ENCODE measurements at places on chromosomes 1 and 21.

DNA sequence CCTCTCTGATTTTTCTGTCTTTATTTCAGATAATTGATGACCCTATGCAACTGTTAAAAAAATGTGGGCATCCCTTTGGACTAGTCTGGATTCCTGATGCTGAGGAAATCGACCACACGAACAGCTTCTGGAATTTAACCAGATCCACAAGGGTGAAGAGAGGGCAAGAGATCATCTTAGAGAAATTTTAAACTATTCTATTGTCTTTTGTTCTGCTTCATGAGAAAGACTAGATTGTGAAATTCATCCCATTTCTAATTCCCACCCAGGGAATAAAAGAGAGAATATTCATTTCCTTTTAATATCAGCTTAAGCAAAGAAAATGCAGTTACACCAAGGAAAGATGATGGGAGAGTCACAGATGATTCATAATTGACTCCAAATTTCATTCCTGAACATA lies 71.8 kb downstream of the DUSP10 start:
- DNase-seq = no peak

DNA sequence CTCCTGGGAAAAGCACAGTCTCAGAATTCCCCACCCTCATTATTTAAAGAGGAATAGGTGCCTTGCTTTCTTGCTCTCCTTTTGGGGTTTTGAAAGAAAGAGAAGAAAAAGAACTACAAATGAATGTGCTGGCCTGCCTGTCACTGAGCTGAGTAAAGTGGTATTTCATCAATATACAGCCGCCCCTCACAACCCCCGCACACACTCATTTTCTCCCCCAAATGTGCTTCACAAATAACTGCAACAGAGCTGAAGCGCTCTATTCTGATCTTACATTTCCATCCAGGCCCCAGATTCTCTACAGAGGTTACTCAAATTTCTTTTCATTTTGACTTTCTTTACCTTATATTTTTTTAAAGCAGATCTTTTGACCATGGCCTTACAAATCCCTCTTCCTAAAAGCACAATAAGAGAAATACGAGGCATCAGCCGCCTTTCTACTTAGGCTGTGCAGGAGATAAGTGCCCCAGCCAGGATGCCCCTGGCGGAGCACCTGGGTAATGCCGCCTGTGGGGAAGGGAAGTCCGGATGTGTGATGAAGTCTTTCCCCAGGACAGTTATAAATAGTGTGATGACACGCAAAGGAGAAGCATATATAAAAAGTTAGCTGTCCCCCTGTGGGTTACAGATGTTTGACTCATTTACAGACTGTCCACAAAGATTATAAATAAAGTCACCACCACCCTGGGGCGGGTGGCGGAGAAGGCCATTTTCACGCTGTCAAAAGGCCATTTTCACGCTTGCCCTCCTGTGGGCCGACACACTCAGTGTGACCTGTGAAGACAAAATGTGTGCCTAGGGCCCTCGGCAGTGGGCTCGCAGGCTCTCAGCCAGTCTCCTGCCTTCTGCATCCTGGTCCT lies 6.5 kb downstream of the KCNN3 start:
- no peak for DNase-seq

DNA sequence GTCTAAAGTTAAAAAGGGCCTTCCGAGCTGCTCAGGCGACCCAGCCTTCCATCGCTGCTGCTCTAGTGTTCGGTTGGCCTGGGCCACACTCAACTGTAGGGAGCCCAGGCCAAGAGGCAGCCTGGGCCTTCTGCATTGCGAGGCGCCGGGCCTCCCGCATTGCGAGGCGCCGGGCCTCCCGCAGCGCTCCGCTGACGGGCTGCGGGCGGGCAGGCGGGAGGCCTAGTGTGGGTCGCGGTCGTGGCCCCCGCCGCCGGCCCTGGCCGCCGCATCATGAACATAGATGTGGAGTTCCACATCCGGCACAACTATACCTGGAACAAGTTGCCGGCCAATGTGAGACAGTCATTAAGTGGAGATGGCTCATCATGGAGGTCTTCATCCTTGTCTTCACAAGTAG lies 48.3 kb downstream of the PPIAL4G start:
- DNase-seq = no peak

- no peak for DNase-seq
These were observed 7.1 kb upstream of the PTTG1IP start for GRCh38 chr21:44880405-44881197.

DNA sequence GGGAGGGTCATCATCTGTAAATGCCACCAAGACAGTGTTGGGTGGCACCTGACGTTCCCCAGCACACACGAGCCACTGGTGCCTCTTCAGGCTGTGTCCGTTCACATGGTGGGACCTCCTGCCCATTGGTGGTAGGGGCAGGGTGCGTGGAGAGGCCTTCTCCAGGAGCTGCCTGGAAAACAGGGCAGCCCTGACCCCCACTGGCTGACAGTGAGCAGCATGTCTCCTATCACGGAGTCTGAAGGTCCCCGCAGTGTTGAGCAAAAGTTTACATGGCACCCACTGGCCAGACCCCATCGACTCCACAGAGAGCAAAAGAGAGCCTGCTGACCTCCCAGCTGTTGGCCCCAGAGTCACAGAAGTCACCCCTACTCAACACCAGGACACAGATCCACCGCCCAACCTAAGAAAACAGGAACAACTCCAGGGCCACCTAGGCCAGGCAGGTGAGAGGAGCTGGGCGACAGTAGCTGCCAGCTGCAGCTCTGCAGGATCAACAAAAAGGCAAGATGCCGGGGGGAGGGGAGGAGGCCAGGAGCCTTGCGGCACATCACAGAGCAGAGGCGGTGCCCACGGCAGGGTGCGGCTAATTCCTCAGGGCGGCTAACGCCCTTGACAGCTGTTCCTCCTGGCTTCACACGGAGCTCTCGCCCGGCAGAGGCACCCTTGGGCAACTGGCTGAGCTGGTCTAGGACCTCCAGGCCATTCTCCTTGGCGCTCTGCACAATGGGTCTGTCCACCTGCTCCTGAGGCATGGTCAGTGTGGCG lies 14.4 kb upstream of the IFI6 start:
- no peak for DNase-seq

DNA sequence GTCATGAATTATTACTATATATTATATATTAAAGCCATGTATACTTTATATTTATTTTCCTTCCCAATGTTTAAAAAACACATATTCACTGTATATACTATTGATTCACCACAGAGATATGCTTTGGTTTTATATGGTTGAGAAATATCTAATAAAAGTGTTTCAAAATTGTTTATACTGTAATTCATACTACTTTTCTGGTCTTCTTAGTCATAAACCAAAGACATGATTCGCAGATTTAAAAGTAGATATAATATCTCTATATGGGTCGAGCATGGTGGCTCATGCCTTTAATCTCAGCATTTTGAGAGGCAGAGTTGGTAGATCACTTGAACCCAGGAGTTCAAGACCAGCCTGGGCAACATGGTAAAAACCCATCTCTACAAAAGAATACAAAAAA lies 738.4 kb downstream of the USP25 start:
- no peak for DNase-seq

DNA sequence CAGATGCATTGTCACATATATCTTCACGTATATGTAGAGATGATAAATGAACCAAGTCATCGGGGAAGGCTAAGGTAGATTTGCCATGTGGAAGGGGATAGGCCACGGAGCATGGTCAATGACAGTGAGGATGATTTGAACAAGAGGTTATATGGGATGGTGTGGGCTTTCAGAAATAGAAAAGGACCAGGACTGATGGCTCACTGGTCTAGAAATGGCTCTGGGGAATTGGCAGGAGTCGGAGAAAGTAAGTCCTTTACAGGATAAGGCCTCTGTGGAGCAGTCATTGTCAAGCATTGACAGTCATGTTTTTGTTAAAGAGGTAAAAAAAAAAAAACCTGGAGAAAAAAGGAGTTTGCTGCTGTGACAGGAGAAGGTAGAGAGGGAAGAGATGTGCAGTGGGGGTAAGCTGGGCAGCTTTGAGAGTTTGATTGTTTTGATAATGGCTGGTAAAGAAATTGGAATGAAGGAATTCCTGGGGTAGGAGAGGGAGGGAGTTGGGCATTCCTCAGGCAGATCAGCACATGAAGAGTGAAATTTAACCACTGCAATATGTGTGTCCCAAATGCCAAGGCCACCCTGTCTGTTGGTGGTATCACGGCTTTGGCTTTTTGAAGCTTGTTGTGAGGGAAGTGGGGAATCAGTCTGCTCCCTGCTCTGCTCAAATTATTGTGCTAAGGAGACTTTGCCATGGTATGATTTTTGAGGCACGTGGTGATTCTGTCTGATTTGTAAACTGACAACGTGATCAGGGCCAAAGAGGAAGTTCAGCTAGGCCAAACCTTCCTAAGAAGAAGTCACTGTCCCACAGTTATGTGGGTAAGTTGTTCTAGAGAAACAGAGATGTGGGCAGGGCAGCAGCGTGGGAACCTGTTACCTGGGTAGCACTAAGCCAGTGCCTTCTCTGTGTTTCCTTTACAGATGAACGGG lies 26.0 kb downstream of the MACF1 start:
- no peak for DNase-seq

GRCh38 chr1:64960731-64961130 lies 5.6 kb downstream of the JAK1 start:
- DNase-seq = no peak

DNA sequence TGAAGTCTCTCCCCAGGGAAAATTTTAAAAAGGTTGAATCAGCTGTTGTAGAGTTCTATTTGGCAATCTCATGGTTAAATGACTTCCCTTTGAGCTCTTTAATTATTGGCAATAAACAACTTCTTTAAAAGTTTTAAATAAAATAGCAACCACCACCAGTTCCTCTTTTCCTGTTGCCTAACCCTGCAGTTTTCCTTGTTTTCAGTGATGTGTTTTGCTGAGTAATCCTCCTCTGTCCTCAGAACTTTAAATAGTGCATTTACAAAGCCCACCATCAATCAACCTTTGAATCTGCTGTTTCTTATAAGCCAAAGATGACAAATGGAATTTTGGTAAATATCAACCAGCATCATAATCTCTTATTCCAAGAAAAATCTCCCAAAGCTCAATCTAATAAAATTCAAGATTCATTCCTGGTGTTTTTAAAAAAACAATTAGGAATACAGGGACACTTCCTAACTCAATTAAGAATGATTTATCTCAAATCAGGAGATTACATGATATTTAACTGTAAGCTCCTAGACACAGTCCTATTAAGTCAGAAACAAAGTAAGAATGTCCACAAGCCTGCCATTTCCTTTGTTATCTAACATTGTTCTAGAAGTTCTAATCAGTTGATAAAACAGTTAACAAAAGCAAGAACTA lies 14.8 kb downstream of the AVPR1B start:
- DNase-seq = no peak

GRCh38 chr1:155080312-155081228 lies 1.9 kb downstream of the EFNA3 start:
- no peak for DNase-seq

GRCh38 chr1:183651612-183652011 lies 1.5 kb downstream of the APOBEC4 start:
- DNase-seq = no peak

DNA sequence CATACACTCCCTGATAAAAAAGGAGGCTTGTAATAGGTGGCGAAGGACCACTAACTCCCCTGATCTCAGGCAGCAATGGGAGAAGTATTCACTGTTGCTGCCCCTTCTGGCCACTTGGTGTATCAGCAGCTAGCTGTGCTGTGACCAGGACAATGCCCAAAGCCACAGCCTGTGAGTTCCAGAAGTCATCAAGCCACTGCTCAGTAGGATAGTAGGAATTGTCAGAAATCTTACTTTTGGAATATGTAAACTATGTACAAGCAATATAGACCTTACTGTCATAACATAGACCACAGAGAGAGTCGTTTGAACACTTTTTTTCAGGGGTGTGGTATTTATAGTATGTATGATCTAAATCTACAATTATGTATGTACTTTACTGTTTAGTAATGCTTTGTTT lies 248.3 kb upstream of the CAMK1G start:
- no peak for DNase-seq

DNA sequence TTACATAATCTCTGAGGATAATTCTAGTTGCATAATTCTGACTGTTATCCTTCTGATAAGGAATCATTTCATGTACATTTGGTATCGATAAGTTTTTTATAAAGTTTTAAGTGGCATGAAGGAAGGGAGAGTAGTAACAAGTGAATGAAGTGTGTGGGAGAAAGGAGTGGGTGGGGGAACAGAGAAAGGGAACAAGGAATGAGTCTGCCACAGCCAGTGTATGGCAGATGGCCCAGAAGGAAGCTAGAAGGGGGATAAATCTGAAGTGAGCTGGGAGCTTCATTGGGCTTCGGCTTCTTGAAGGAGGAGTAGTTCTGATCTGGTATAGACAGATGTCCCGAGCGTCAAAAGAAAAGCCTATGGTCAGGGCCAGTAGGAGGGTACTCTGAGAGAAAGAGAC lies 18.6 kb downstream of the ZBTB40 start:
- no peak for DNase-seq

DNA sequence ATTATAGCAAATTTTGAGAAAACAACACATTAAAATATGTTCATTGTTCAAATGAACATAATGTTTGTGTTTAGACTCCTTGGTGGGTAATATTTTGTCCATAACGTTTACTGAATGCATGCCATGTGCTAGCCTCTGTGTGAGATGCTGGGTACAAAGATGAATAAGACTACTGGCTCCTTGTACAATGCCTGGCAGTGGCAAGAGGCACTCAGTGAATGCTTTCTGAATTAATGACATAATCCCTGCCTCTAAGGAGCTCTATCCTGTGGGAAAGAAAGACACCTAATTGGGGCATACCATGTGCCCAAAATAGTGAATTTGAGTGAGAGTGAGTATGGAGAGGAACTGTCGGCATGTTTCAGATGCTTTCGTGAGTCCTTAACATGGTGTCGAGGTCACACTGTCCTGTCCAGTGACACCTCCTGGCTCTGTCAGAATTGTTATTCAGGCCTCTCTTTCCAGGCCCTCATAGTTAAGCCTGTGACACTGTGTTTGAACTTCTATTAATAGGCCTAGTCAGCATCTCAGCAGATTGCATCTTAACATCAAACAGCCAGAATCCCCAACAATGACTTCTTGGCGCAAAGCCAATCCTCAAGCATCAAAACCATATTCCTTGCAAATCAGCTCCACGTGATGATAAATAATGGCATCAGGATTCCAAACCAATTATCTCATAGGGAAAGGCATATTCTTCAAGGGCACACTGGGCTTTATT lies 32.8 kb upstream of the S1PR1 start:
- DNase-seq = no peak

DNA sequence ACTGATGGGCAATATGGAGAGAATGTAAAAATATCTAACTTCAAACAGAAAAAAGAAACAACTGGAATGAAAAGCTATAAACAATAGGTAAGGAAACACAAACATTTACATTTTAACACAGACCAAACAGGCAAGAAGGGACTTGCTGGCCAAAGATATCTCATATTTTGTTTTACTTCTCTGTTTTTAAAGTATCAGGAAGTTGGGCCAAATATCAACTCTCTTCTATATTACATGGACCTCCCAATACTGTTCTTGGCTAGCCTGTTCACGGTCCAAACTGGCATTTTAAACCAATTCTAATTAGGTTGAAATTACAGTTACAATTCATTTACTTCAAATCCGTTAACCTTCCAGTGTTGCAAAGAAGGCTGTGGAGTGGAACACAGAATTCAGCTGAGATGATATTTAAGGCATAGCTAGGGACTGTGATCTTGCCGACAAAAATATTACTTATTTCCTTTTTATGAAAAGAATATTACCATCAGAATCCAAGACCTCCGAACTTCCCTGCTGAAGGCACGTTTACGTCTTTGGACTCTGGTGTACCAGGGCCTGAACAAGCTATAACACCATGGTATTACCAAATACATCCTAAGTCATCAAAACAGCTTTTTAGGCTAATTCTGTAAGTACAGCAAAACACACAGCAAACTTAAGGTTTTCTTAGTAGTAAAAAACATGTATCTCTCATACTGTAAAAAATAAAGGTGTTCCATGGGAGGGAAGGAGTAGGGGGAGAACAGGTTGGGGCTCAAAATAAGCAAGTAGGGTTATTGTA lies 165.4 kb downstream of the RUNX1 start:
- DNase-seq = no peak
